ENCODE measurements at places on chromosomes 5 and 9.

- no peak for DNase-seq
Observed at GRCh38 chr5:143671021-143671420, 140.9 kb upstream of the HMHB1 start.

DNA sequence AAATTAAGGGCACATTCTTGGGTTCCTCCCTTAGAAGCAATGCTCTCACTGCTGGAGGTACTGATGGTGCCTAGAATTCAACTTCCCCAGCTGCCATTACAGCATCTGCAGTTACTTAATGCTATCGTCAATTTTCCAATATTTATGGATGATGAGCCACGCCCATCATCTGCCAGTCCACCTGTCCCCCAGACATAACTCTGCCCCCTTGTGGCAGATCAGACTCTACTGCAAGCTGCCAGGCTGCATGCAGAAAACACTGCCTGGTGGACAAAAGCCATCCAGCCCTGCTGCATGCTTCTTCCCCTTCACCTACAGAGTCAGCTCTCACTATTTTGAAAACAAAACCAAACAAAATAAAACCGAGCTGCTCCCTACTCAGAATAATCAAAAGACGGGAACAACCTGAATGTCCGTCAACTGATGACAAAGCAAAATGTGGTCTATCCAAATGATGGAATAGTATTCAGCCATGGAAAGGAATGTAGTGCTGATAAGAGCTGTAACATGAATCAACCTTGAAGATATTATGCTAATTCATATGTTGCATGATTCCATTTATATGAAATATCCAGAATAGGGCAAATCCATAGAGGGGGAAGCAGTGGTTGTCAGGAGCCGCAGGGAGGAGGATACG is 66.4 kb downstream of the RETREG1 start:
- peak; percentile 40 for DNase-seq

DNA sequence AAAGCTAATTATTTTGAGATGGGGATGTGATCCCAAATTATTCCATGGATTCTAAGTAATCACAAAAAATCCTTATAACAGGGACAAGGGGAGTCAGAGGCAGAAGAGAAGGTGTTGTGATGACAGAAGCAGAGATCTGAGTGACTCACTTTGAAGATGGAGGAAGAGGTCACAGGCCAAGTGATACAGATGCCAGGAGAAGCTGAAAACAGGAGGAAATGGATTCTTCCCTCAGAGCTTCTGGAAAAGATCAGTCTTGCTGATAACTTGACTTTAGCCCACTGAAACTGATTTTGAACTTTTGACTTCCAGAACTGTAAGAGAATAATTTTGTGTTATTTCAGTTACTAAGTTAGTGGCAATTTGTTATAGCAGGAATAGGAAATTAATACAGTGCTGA is 105.3 kb downstream of the GCNT1 start:
- DNase-seq, result no peak

GRCh38 chr5:137609127-137609526 is 110.0 kb upstream of the SPOCK1 start:
- DNase-seq, result no peak

- DNase-seq, result no peak
Observed at GRCh38 chr9:136671646-136672430, 9.1 kb downstream of the EGFL7 start.

- no peak for DNase-seq
Observed at GRCh38 chr5:163727028-163727427, 221.6 kb downstream of the MAT2B start.

- no peak for DNase-seq
Observed at GRCh38 chr9:102355982-102356381, 617.5 kb upstream of the GRIN3A start.

GRCh38 chr5:180371949-180372348 is 18.8 kb upstream of the GFPT2 start:
- DNase-seq, result no peak

DNA sequence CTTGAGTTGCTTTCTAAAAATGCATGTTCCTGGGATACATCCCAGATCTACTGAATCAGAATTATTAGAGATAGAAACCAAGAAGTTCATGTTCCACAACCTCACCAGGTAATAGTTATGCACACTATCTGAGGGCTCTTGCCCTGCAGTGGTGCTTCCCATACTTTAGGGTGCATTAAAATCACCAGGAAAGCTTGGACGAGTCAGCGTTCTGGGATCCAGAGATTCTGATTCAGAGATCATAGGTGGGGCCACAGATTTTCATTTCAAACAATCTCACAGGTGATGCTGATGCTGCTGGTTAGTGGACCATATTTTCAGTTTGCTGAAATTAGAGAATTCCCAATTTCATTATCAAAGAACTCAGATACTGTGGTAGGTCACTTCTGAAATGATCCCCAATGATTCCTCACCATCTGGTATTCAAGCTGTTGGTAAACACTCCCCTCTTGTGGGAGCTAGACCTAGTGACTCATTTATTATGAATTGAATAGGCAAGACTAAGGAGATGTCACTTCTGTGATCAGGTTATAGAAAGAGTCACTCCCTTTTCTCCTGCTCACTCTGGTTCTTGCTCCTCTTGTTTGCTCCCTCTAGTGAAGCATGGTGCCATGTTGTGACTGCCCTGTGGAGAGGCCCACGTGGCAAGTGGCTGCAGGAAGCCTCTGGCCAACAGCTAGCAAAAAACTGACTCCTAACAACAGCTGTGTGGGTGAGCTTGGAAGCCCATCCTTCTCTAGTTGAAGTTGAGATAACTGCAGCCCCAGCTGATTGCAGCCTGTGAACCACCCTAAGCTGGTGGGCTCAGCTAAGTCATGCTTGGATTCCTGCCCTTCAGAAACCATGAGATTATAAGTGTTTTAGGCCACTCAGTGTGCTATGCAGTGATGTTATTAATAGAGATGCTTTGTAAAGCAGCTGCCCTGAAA is 59.8 kb downstream of the SH3TC2 start:
- peak; percentile 57 for DNase-seq

GRCh38 chr5:151432210-151432609 is 15.2 kb upstream of the SLC36A1 start:
- DNase-seq, result no peak

DNA sequence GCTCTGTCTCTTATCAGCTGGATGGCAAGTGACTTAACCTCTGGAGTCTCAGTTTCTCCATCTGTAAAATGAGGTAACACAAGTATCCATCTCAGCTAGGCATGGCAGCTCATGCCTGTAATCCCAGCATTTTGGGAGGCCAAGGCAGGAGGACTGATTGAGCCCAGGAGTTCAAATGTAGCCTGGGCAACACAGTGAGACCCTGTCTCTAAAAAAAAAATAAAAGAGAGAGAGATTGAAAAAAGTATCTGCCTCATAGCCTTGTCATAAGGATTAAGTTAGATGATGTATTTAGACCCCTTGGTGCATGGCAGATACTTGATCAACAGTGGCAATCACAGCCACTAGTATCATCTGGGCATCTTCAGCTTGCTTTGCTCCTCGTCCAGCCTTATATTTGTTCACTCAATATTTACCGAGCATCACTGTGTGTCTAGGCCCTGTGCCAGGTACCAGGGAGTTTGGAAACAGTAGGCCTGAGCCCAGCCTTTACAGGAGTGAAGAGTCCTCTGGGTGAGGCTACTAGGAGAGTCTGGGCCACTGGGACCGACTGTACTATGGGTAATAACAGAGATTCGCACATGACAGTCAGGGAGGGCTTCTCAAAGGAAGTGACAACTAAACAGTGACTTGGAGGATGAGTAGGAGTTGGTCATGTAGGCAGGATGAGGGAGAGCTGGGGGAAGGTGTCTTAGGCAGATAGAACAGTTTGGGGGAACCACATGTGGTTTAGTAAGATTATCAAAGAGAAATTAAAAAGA is 34.2 kb downstream of the CORO2A start:
- DNase-seq, result no peak

DNA sequence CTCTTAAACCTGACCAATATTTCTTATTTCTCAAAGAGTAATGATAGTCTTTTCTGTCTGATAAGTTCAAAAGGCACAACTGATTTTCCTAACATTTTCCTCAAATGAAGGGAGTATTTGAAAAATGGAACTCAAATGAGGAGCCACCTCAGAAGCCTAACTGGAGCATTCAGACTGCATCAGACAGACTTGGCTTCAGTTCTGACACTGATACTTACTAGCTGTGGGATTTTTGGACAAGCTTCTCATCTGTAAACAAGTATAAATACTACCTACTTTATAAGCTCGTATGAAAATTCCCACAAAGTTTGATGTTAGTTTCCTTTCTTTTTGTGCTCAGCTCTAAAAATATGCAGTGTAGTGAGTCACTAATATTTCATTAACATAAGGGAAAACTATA is 107.7 kb upstream of the CCDC152 start:
- DNase-seq, result no peak

DNA sequence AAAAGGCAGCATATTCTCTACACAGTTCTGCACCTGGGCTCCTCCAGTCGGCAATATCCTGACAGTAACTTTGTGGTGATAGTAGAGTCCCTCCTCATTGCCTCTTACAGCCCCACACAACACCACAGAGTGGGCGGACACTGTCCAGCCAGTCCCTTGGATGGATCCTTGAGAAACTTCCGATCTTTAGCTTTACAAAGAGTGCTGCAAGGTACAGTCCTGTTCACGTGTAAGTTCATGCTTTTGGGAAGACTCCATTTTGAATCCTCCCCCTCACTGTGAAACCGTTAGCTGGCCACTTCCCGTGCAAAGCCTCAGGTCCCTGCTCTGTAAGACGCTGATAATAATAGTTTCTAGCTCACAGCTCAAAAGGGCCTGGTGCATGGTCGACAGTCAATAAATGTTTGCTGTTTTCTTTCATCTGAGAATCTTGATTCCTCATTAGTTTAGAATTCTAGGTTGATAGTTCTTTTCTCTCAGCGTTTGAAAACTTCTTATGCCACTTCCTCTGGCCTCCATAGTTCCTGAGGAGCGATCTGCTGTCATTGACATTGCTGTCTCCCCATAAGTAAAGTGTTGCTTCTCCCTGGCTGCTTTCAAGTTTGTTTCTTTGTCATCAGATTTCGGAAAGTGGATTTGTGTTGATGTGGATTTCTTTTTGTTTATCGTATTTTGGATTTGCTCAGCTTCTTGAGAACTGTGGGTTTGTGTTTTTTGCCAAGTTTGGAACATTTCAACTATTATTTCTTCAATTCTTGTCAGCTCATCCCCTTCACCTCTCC is 82.9 kb downstream of the COL23A1 start:
- no peak for DNase-seq

DNA sequence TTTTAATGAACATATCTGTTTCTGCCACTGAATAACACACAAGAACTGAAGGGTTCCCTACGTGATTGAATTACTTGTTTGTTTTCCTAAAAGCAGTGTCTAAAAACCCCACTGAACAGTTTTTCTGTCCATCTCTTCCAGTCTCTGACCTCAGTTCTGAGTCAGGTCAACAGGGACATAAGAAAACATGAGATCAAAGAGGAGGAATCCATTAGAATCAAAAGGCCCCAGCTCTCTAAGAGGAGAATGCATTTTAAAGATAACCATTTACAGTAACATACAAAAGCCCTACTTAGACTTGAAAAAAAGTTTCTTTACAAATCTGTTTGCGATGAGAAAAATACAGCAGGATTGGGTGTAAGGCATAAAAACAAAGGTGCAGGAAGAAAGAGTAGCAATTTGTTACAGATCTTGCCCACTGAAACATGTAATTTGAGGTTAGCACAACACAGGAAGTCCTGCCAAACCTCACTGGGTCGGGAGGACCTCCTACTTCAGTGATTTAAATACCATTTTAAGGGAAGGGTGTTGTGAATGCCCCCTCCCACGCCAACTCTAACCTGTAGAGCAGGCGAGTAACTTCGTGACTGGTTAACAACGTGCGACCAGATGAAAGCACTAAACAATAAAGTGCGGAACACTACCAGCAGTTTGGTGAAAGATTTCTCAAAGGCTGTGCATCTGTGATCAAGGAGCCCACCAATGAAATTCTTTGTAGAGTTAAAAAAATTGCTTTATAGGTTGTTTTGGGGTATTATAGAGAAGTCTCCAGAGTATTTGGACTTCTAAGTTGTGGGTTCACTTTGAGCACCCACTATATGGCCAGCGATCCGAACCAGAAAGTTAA is 1.3 kb downstream of the QSOX2 start:
- DNase-seq, result no peak

GRCh38 chr5:113172231-113172826 is 195.7 kb downstream of the DCP2 start:
- DNase-seq, result no peak

All from astrocyte of the spinal cord (primary cell).